Activated CD4-positive, alpha-beta T cell treated with anti-CD3 and anti-CD28 coated beads for 48 hours (primary cell): ENCODE measurements at places on chromosomes 1 and 21.
A peak's percentile ranks its signal among the peaks of the same experiment; 100 is the strongest.

DNA sequence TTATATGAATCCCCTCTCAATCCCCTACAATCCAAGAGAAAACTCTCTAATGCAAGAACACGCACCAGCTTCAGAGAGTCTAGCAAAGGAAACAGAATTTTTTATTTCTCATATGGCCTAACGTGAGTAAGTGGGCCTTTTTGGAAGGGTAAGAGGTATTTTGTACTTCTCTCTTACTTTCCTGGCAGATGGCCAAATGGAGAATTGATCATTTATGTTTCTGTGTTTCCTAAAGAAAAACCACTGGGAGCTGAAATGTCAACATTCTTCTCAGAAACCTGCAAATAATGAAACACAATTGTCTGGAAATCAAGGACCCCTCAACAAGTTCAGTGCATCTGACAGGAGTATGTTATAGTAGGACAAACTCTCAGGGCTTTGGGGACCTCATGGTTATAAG is 176.4 kb upstream of the C8B start:
- DNase-seq, result no peak

DNA sequence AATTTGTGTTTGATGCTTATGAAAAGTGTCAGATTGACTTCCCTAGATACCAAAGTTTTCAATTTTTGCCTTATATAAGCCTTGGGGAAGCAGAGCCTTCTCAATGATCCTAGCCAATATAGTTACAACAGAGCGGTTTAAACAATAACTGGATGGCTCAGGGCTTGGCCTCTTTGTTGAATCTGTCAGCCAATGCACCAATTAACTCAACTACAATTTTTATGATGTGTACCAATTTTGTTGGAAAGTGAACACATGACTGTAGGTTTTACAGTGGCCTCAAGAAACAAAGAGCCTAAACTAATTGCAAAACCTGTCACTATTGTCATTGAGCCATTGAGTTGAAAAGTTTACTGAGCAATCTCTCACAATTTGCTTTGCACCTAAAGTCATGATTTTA is 71.6 kb upstream of the RGS18 start:
- no peak for DNase-seq

DNA sequence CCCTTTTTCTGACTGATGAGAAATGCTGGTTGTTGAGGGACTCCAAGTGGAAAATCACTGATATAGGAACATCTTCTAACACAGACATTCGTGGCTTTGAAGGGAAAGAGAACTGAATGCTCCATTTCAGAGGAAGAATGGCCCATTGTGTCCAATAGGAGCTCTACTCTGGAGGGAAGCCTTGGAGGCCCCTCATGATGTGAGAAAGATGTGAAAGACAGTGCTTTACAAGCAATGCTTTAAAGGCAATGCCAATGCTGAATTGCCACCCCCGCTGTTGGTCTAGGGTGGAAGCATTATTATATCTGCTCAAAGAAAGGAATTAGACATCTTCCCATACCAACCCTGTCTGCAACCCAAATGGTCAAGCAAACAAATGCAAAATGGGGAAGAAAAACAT is 13.7 kb downstream of the NMNAT2 start:
- no peak for DNase-seq

DNA sequence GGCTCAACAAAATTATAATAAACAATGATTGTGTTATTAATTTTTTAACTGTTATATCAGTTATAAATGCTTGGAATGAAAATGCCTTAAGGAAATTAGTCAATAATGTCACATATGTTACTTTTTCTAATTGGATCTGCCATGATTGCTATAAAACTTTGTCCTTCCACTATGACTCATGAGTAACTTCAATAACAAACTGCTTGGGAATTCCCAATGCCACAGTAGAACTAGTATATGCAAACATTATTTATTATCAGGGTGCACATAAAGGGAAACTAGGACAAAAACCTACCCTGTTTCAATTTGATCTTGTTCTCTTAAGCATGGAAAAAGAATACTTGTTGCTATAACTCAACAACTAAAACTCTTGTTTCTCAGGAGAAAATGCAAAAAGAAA is 59.1 kb upstream of the PDC start:
- no peak for DNase-seq

DNA sequence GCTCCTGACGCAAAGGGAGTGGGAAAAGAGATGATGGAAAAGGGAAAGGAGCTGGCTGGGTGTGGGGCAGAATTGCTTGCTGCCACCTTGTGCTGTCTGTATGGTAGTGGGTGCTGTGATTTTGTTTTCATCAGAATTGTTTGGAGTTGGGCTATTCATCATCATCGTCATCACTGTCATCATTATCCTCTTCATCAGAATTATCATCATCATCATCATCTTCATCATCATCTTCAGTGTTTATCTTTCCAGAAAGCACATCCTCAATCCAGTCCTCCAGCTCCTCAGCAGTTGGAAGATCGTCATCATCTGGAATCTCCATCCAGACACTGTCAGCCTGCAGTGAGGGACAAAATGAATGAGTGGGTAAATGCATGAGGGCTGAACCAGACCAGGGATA is 59.3 kb downstream of the VANGL1 start:
- no peak for DNase-seq

GRCh38 chr1:30525971-30526651 is 197.3 kb downstream of the MATN1 start:
- DNase-seq, result no peak

DNA sequence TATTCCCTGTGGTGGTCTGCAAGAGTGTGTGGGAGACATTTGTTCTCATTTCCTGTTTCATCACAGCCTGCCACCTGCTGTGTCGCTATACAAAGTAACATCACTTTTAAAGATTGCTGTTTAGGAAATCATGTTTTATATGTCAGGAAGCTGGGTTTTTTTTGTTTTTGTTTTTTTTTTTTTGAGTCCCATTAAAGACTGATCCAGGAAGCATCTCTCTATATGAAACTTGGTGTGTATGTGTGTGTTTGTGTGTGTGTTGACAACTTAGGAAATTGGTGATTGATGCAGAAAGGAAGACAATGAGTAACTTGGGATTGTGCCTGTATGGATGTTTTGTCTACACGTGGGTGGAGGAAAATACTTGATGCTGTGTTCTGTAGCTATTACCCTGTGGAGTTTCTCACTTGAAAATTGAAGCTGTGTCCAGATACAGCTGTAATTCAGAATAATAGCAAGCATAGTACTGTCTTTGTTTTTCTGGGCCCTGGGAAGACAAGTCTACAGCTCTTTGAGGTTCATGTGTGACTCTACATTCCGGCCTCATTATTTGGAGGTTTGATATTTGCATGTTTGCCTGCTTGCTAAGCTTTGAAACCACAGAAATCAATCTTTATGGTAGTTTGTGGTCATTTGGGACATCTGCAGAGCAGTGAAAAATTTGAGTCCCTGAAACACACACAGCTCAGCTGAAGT is 47.9 kb downstream of the LAMC1 start:
- DNase-seq, result no peak

DNA sequence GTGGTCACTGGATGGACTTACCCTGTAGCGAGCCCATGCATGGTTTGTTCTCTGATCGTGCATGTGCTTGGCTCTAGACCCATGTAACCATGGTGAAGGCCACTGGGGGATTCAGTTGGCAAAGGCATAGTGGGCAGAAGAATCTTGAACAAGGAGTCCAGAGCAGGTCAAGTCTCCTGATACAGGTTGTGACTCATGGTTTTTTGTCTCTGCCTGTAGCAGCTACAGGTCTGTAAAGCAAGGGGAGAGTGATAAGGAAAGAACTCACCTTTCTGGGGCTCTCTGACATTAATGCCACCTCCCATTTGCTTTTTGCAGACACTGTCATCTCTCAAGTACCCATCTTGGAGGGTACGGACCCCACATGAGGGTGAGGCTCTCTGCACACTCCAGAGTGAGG is 153.4 kb upstream of the CAMK1G start:
- no peak for DNase-seq

DNA sequence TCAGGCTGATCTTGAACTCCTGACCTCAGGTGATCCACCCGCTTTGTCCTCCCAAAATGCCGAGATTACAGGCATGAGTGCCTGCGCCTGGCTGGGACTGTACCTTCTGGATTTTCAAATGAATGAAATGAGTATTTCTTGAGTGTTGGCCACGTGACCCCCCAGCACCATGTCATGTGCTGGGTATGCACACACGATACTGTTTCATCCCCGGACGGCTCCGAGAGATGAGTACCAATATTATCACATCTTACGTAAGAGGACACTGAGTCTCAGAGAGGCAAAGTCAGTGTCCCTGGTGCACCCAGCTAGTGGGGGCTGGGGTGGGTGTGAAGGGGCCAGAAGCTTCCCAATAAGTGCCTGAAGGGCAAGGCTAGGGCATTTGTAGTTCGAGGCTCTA is 780 bp upstream of the CROCC start:
- DNase-seq, result no peak

- DNase-seq, result no peak
Measured at GRCh38 chr1:9633493-9633892, 18.0 kb upstream of the PIK3CD start.

GRCh38 chr1:157968508-157968907 is 24.9 kb upstream of the KIRREL1 start:
- no peak for DNase-seq

DNA sequence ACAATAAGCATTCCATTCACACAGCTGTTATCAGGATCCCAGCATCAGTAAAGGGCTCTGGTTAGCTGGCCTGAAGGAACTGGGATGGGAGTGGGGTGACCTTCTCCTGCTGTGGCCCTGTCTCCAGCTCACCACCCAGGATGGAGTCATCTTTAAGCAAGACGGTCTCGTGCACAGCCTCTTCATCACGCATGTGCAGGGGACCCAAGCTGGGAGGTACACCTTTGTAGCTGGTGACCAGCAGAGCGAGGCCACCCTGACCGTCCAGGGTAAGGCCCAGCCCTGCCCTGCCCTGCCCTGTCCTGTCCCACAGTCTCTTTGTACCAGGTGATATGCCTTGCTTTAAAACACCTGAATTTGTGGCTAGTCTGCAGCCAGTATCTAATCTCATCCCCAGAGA is 24.3 kb downstream of the IGFN1 start:
- no peak for DNase-seq

GRCh38 chr1:6414443-6414844 is 5.3 kb downstream of the HES2 start:
- peak; percentile 69 for DNase-seq

- DNase-seq, result no peak
Measured at GRCh38 chr1:234638832-234639799, 29.1 kb upstream of the IRF2BP2 start.

- DNase-seq, result no peak
Measured at GRCh38 chr1:57530206-57530910, 106.5 kb upstream of the DAB1 start.

GRCh38 chr1:50929376-50929958 is 30.6 kb downstream of the FAF1 start:
- no peak for DNase-seq

GRCh38 chr1:230540421-230541155 is 101.7 kb upstream of the COG2 start:
- DNase-seq, result no peak

DNA sequence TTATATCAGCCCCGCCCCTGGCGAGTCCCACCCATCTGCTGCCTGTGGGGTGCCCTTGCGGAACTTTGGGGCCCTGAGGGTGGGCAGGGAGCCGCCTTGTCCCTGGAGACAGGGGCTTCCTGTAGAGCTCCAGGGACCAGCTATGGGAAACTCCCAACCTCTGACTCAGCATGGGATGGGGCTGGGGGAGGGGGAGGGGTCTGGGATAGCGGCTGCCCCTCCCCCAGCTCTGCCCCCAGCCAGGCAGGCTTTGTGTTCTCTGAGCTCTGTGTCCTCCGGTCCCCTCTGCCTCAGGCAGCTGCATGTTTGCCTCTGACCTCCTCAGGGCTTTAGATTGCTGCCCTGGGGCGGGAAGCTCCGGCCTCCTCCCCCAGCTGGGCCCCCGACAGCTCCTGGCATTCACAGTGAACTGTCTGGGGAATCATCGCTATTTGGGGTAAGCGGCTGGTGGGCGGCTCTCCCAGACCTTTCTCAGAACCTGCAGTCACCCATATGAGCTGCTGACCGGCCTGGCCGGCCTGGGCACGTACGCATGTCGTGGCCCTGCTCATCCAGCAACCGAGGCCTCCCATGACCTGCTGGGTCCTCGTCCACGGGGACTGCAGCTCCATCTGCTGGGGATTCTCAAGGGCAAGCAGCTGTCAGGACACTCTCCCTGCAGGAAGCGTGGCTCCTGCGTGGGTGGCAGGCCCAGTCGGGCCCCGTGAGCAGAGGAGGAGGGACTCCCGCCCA is 17.1 kb downstream of the ARHGEF16 start:
- no peak for DNase-seq

GRCh38 chr1:225881081-225881958 is 860 bp downstream of the TMEM63A start:
- DNase-seq, result peak; percentile 52
